Osteocyte (in vitro differentiated cells): ENCODE measurements at places on chromosomes 7 and 10.

DNA sequence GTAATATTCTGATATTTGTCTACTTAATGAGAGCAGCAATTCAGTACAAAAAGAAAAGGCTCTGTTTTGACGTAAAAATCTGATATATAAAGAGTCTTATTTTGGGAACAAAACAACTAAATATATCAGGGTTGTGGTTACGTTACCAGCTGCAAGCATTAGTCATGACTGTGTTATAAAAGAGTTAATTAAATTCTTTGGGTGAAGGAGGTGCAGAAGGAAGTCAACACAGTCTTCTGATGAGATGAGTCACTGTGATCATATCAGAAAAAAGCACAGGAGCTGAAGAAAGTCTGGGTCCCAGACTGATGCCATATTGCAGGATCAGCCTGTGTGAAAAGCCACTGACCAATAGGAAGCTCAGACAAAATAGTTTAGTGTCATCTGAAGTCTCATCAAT, 234.3 kb upstream of the TEX47 start:
- H3K27me3 ChIP-seq: no peaks in the 10 kb centered on the region
- no peaks in the 10 kb centered on the region for H3K36me3 ChIP-seq
- DNase-seq: no peak
- H3K27ac ChIP-seq: no peak overlapping the region
- H3K4me3 ChIP-seq: no peak overlapping the region

- peaks cover 3% of the 10 kb centered on the region for H3K4me1 ChIP-seq
- H3K36me3 ChIP-seq: no peaks in the 10 kb centered on the region
- H3K4me3 ChIP-seq: no peak overlapping the region
- peaks cover 20% of the 10 kb centered on the region for H3K27me3 ChIP-seq
Observed at GRCh38 chr10:21243748-21244257, 281.7 kb downstream of the SKIDA1 start.

DNA sequence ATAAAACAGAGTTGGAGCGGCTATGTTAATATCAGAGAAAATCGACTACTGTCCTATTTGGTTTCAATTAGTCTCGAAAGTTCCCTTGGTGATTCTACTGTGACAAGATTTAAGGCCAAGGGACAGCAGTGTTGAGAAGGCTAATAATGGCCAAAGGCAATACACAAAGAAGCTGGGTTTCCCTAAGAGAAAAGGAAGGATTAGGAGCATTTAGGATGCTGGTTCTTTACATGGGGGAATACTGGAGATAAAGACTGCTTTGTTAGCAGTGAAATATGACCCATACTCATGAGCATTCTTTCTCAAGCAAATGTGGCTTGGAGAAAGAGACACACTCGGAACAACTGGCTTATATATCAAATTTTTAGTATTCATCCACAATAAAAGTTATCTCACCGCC, 32.2 kb downstream of the IQUB start:
- H3K4me1 ChIP-seq: no peaks in the 10 kb centered on the region
- no peak overlapping the region for H3K27ac ChIP-seq
- H3K4me3 ChIP-seq: no peak overlapping the region
- no peaks in the 10 kb centered on the region for H3K36me3 ChIP-seq

GRCh38 chr7:79504607-79505389, 51.3 kb upstream of the MAGI2 start:
- no peaks in the 10 kb centered on the region for H3K36me3 ChIP-seq
- no peak overlapping the region for H3K4me3 ChIP-seq
- H3K4me1 ChIP-seq: peaks cover 19% of the 10 kb centered on the region
- H3K27me3 ChIP-seq: no peaks in the 10 kb centered on the region
- DNase-seq: no peak

DNA sequence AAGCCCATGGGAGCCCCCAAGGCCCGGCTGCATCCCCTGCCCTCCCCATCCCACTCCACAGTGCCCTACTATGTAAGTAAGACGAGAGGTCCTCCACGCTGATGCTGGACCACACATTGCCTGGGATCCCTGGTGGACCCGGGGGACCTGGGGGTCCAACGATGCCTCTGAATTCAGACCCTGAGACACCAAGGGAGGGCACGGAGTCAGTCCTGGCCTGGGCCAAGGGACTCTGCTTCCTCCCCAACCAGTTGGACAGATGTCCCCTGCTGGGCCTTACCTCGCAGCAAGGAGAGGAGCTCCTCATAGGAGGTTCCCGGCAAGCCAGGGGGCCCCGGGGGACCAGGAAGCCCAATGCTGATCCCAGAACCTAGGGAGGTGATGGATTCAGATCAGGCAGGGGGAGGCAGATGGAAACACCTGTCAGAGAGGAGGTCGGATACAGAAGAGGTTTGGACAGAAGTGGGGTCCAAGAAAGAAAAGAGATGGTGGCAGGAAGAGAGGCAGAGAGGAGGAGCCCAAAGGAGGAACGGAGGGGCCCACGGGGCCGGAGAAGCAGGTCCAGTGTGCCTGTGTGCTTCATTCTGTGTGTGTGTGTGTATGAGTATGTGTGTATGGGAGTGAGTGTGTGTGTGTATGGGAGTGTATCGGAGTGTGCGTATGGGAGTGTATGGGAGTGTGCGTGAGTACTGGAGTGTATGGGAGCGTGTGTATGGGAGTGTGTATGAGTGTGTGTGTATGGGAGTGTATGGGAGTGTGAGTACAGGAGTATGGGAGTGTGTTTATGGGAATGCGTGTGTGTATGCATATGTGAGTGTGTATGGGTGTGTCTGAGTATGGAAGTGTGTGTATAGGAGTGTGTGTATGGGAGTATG, 50.2 kb downstream of the COL17A1 start:
- no peak overlapping the region for H3K4me3 ChIP-seq
- no peaks in the 10 kb centered on the region for H3K27me3 ChIP-seq
- no peak overlapping the region for H3K27ac ChIP-seq
- H3K4me1 ChIP-seq: no peaks in the 10 kb centered on the region
- H3K36me3 ChIP-seq: peaks cover 10% of the 10 kb centered on the region
- no peak for DNase-seq

DNA sequence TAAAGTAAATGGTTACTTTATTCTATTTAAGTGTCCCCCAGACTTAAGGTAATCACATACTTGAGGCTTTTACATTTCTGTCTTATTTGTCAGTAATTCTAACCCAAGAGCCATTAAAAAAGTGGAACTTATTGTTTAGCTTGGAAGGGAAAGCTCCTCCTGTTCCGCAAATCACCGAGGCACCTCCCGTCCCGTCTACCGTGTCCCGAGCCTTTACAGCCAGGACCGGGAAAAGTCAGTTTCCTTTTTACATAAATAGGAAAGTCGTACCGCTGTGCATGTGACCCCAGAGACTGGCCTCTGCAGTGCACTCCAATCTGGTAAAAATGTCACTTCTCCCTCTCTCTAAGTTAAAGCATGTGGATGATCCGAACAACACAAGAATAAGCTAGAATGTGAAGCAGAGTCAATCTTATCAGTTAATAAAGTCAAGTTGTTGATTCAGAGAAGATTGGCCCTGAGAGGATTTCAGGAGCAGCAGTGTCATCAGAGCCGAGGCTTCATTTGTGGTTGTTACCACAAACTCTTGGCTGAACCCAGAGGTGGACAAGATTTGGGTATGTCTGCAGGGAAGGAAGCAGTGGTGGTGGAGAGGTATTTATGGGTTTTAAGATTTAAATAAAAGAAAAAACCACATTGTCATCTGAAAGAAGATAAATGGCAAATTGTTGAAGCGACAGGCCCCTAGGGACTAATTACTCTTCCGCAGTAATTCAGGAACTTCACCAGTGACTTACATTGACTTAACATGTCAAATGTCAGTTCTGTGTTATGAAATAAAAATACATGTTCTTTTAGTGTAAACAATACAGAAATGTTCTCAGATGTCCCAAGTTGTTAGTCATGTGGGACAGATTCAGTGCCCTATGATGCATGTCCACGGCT, 316.6 kb upstream of the ZNF32 start:
- no peak overlapping the region for H3K27ac ChIP-seq
- DNase-seq: no peak
- peaks cover 24% of the 10 kb centered on the region for H3K4me1 ChIP-seq
- no peaks in the 10 kb centered on the region for H3K36me3 ChIP-seq

- DNase-seq: no peak
- no peaks in the 10 kb centered on the region for H3K4me1 ChIP-seq
- no peak overlapping the region for H3K4me3 ChIP-seq
- H3K27ac ChIP-seq: no peak overlapping the region
Observed at GRCh38 chr10:68010426-68010940, 64.6 kb downstream of the HERC4 start.

- no peak for DNase-seq
- H3K4me1 ChIP-seq: peaks cover 10% of the 10 kb centered on the region
- no peaks in the 10 kb centered on the region for H3K36me3 ChIP-seq
- H3K4me3 ChIP-seq: no peak overlapping the region
- peaks cover 15% of the 10 kb centered on the region for H3K27me3 ChIP-seq
Observed at GRCh38 chr10:89078724-89079672, 88.4 kb downstream of the FAS start.

GRCh38 chr10:131567279-131568162, 256.0 kb upstream of the TCERG1L start:
- no peaks in the 10 kb centered on the region for H3K4me1 ChIP-seq
- H3K27me3 ChIP-seq: no peaks in the 10 kb centered on the region
- peak; percentile 57 for DNase-seq
- H3K36me3 ChIP-seq: no peaks in the 10 kb centered on the region

GRCh38 chr10:52410916-52411315, 96.8 kb downstream of the DKK1 start:
- no peak overlapping the region for H3K27ac ChIP-seq
- H3K4me3 ChIP-seq: no peak overlapping the region
- no peaks in the 10 kb centered on the region for H3K36me3 ChIP-seq

GRCh38 chr10:86932674-86933073, 24.7 kb downstream of the MMRN2 start:
- no peak for DNase-seq
- no peak overlapping the region for H3K4me3 ChIP-seq
- no peak overlapping the region for H3K27ac ChIP-seq
- H3K36me3 ChIP-seq: peaks cover 19% of the 10 kb centered on the region

- DNase-seq: no peak
- H3K27me3 ChIP-seq: no peaks in the 10 kb centered on the region
- no peaks in the 10 kb centered on the region for H3K4me1 ChIP-seq
- H3K4me3 ChIP-seq: no peak overlapping the region
- H3K27ac ChIP-seq: no peak overlapping the region
Observed at GRCh38 chr7:154566877-154567276, 436.0 kb downstream of the PAXIP1 start.

DNA sequence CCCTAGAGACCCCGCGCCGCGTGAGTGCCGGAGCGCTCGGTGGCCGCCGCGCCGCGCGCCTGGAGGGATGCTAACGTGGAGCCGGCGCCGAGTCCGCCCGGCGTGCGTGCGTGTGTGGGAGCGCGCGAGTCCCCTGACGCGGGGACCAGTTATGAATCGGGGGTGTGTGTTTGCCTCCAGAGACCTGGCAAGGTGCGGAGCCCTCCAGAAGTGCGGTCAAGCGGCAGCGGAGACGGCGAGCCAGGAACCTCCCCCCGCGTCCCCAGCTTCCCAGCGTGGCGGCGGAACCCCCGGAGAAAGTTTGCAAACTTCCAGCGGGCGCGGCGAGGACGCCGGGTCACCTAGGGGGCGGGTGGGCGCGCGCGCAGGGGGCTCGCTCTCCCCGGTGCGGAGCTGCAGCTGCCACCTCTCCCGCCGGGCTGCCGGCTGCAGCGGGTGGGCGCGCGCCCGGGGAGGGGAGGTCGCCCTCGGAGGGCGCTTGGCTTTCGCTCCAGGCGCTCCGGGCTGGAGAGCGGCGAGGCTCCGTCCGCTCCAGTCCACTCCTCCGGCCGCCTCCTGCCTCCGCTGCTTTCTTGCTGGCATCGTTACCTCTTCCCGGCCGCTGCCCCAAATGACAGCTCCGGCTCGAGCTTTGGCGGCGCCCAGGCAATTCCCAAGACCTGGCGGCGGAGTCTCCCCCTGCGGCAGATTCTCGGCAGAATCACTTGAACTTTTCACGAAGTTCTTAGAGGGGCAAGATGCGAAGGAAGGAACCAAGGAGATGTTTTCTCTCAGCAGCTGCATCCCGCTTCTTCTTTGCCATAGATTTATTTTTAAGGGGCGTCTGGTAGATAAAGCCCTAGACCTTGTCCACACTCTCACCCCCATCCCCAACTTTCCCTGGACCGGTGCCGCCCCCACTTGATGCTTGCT, 2.3 kb upstream of the CREB5 start:
- H3K4me1 ChIP-seq: peaks cover 27% of the 10 kb centered on the region
- H3K27ac ChIP-seq: peak overlapping the region; percentile 98
- peaks cover 3% of the 10 kb centered on the region for H3K27me3 ChIP-seq
- H3K4me3 ChIP-seq: peak overlapping the region; percentile 94

DNA sequence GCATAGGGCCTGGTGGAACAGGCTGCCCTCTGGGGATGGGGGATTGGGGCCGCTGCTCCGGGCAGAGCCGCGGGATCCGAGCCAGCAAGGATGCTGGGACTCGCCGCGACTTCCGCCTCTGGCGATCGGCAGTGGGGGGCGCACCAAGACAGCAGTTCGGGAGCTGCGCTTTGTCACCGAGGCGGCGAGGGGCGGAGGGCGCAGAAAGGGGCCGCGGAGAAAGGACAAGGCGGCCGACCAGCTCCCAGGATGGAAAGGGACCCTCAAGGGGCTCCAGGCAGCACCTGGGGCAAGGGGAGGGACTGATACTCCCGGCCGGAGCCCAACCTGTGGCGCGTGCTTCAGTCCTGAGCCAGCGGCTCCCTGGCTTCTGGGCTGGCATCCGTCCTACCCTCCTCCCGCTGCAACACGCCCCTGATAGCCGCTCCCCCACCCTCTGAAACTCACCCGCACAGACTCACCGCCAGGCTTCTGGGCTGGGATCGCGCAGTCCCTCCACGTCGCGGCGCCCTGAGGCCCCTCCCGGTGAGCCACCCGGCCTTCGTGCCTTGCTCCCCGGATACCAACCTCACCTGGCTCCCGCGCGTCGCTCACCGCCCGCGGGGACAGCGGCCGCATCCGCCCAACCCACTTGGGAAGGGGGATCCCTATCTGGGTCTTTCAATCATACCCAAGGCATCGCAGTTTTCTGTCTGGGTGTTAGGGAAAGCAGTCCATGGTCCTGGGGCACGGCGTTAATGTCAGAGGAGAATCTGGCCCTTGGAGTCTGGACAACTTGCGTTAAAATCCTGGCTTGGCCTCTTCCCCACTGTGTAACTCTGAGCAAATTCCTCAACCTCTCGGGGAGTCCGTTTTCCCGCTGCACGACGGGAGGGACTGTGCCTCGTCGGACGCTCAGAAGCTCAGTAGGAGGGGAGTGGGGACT, 7.0 kb upstream of the EVX1 start:
- no peaks in the 10 kb centered on the region for H3K36me3 ChIP-seq
- peak overlapping the region; percentile 59 for H3K4me3 ChIP-seq
- no peak overlapping the region for H3K27ac ChIP-seq
- peaks cover 70% of the 10 kb centered on the region for H3K27me3 ChIP-seq
- peaks cover 18% of the 10 kb centered on the region for H3K4me1 ChIP-seq
- no peak for DNase-seq

- peaks cover 92% of the 10 kb centered on the region for H3K4me1 ChIP-seq
- peak overlapping the region; percentile 60 for H3K4me3 ChIP-seq
- no peaks in the 10 kb centered on the region for H3K27me3 ChIP-seq
- peak overlapping the region; percentile 95 for H3K27ac ChIP-seq
- H3K36me3 ChIP-seq: peaks cover 28% of the 10 kb centered on the region
Observed at GRCh38 chr10:122495406-122496340, 34.3 kb downstream of the HTRA1 start.

GRCh38 chr7:129343099-129343700, 91.0 kb upstream of the STRIP2 start:
- DNase-seq: no peak
- H3K36me3 ChIP-seq: no peaks in the 10 kb centered on the region
- H3K4me1 ChIP-seq: peaks cover 14% of the 10 kb centered on the region
- H3K27me3 ChIP-seq: no peaks in the 10 kb centered on the region

GRCh38 chr10:47360419-47361040, 12.4 kb downstream of the RBP3 start:
- H3K27me3 ChIP-seq: no peaks in the 10 kb centered on the region
- no peak overlapping the region for H3K4me3 ChIP-seq
- DNase-seq: no peak
- H3K36me3 ChIP-seq: no peaks in the 10 kb centered on the region
- no peaks in the 10 kb centered on the region for H3K4me1 ChIP-seq
